Activated CD4-positive, alpha-beta memory T cell treated with anti-CD3 and anti-CD28 coated beads for 36 hours (primary cell): ENCODE measurements at places on chromosomes 13 and 19.

DNA sequence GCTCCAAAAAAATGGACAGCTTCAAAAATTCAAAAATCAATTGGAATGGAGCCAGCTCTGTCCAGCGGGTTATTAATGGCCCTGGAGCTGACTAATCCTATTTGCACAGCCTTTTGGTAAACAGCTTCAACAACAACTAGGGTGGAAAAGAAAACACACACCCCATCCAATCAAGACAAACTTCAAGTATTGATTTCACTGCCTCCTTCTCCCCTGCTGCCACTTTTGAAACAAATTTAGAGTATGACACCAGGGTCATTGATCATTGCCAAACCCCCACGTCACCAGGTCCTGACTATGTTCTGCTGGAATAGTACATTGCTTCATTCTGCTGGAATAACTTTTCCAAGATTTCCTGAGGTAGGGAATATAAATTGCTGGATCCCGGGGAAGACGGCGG, 56.8 kb upstream of the GTF3A start:
- no peak for DNase-seq

GRCh38 chr13:41416276-41416675, 41.1 kb upstream of the RGCC start:
- DNase-seq = no peak

- DNase-seq = no peak
These were observed 6.6 kb downstream of the SLITRK5 start for GRCh38 chr13:87677496-87678371.

DNA sequence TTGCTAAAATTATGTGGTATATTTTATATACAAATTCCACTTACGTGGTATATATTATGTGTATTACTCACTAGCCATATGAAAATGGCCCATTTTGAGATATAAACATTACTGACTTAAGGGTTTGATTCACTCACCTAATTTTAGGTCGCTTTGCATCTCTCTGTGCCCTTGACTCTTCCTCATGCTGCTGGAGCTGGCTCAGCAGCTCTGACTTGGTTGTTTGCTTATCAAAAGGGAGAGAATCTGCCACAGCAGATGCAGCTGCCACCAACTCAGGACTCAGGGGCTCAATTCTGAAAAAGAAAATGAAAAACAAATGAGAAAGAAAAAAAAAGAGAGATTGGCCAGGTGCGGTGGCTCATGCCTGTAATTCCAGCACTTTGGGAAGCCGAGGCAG, 12.2 kb downstream of the MRPS31 start:
- DNase-seq = no peak

DNA sequence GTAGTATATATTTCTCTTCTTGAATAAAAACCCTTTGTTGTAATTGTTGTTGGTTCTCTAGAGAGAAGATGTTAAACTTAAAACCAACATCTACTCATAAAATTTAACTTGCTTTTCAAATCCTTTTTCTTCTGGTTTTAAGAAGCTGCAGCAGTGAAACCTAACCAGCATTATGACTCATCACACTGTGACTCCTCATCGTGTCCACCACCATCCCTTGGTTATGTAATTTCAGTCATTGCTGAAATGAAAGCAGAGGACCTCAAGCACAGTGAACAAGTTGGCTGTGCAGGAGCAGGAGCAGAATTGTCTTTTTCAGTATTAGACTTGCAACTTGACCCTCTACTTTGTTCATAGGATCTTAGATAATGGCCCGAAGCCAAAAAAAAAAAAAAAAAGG, 64.9 kb upstream of the HTR2A start:
- DNase-seq = no peak

DNA sequence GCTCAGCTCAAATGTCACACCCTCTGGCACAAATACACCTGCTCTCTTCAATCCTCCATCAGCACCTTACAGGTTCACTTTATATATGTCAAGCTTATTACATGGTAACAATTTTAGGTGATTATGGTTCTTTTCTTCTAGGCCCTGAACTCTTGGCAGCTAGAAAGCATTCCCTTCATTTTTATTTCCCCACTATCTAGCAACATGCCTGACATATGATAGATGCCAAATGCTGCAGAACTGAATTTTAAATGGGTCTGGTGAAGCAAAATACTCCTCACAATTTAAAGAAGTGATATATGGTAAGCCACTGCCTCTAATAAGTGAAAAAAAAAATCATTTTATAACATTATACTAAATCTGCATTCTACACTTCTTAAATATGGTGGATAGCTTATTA, 95.2 kb downstream of the USP12 start:
- DNase-seq = no peak

- DNase-seq = no peak
These were observed 149.8 kb downstream of the DLEU7 start for GRCh38 chr13:50693727-50694126.
